ENCODE measurements at places on chromosomes 4 and X.

GRCh38 chr4:132203618-132204017 is 945.5 kb upstream of the PCDH10 start:
- no peak for DNase-seq

DNA sequence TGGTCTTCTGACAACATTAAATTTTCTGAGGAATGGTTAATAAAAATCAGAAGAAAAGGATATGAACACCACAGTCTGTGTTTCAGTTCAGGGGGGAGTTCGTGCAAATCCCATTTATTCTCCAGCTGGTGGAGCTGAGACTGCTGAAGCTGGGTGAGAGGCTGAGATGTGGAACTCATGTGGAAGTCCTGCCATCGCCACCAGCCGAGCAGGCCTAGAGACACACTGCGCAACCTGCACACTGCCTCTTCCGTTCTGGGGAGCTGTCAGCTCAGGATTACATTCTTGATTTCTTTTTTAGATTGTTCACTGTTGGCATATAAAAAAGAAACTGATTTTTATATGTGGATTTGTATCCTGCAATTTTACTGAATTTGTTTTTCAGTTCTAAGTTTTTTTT is 66.6 kb upstream of the ELOVL6 start:
- no peak for DNase-seq

DNA sequence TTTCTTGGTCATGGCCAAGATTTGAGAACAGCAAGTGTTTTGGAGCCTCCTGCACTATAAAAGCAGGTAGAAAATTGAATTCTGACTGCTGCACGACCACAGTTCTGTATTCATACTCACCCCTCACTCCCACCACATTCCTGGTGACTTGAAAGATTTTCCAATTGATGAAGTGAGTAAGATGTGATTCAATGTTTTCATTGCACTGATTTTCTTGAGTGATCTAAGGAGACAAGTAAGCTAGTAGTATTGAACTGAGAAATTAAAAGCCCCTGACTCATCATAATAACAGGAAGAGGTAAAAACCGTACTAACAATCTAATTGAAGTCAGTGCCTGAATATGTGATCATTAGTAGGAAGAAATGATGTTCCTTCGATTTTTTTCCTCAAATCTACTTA is 6.1 kb upstream of the SEC24D start:
- DNase-seq, result no peak

DNA sequence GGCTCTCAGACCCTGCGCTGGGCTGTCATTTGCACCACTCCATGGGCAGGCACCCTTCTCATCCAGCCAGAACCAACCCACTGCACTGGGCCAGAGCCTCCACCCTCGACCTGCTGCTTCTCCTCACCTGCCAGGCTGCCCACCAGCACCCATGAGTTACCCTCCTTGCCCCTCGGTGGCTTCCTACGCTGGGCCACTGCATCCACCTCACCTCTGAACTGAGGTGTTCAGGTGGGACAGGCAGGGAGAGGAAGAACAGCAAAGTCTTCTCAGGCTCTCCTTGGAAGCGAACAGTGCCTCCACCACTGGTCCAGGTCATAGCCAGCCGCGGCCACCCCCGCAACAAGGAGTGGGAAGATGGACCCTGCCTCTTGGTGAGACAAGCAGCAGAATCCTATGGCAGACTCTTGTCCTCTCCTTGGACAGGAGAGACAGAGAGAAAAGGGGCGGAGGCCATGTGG is 32.4 kb upstream of the HMX1 start:
- no peak for DNase-seq

DNA sequence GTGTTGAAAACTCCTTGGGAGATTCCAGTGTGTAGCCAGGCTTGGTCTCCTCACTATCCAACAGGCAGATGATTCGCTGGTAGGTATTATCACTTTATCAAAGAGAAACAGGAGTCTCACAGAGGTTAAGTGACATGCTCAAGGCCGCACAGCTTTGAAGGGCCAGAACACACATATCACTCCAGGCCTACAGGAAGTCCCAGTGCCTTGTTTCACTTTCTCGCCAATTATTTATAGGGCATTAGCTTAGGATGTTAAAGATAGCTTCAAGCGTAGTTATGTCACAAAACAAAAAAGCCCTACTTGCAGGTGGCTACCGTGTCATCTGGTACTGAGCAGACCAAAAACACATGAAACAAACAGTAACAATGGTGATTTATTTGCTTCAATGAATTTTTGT is 13.2 kb downstream of the ATP8A1 start:
- no peak for DNase-seq

- DNase-seq, result no peak
Observed at GRCh38 chr4:80138551-80139538, 58.5 kb upstream of the PRDM8 start.

GRCh38 chr4:7281691-7282665 is 89.6 kb downstream of the SORCS2 start:
- no peak for DNase-seq

GRCh38 chrX:107506596-107507031 is 57.2 kb downstream of the FRMPD3 start:
- DNase-seq, result no peak

DNA sequence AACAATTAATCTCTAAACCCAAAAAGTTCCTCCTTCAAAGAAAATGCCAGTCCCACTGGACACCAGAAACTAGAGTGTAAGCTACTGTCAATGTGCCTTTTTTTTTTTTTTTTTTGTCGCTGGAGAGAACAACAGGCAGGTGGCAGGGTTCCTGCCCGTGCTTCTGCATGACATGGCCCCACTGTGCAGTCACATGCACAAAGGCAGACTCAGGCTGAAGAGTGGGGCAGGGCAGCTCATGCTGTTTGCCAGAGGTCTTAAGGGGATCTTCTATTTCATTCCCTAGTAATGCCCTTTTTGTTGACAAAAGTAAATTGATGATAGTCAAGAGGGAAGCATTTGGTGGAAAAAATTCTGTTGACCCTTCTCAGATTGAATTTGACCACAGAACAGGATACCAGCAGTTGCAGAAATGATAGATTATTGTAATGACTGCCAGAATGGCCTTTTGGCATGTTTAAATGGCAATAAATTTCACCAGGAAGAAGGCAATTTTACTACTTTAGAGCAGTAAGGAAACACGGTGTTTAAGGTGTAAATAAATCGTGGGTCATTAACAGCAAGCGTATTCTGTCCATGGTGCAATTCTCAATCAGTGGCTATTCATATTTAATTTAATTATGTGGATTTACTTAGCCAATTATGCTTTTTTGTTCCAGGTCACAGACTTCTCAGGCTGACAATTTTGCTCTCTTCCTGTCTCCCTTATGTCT is 80.9 kb downstream of the NKX6-1 start:
- DNase-seq, result no peak

- DNase-seq, result no peak
Observed at GRCh38 chr4:41534404-41534803, 3.6 kb upstream of the LIMCH1 start.
